ENCODE measurements at places on chromosomes 7 and 10.

GRCh38 chr7:158239290-158239981, 348.2 kb downstream of the PTPRN2 start:
- DNase-seq, result no peak

GRCh38 chr10:43569681-43570080, 4.7 kb downstream of the ZNF239 start:
- no peak for DNase-seq

DNA sequence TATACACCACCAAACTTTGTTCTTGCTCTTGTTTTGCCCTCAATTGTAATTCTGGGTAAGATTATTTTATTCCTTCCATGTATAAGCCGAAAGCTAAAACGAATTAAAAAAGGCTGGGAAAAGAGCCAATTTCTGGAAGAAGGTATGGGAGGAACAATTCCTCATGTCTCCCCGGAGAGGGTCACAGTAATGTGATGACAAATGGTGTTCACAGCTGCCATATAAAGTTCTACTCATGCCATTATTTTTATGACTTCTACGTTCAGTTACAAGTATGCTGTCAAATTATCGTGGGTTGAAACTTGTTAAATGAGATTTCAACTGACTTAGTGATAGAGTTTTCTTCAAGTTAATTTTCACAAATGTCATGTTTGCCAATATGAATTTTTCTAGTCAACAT, 12.5 kb upstream of the CFAP69 start:
- DNase-seq, result no peak

- DNase-seq, result no peak
These were observed 48.9 kb downstream of the PARD3 start for GRCh38 chr10:34766266-34766600.

- DNase-seq, result no peak
These were observed 89.3 kb downstream of the NPY start for GRCh38 chr7:24372961-24373955.

- no peak for DNase-seq
These were observed 241.6 kb downstream of the RAB11FIP2 start for GRCh38 chr10:117805139-117805538.

- no peak for DNase-seq
These were observed 47.5 kb downstream of the RGS10 start for GRCh38 chr10:119495021-119495505.

GRCh38 chr7:44077061-44077460, 5.3 kb downstream of the POLM start:
- no peak for DNase-seq

DNA sequence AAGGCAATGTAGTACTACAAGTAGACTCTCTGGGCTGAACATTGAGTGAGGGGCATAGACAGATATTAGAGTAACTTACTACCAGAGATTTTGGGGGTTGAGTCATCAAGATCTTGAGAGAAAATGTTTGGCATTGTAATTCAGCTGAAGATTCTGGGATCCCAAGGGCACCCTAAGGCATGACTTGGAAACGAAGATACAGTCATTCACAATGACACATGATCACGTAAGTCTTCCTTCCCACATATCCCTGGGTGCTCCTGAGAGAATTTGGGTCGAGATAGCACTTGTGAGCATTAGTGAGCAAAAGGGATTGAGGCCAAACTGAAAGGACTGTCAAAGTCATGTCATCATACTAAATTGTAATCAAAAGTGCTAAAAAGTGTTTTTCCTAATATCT, 192.5 kb upstream of the PCLO start:
- no peak for DNase-seq

DNA sequence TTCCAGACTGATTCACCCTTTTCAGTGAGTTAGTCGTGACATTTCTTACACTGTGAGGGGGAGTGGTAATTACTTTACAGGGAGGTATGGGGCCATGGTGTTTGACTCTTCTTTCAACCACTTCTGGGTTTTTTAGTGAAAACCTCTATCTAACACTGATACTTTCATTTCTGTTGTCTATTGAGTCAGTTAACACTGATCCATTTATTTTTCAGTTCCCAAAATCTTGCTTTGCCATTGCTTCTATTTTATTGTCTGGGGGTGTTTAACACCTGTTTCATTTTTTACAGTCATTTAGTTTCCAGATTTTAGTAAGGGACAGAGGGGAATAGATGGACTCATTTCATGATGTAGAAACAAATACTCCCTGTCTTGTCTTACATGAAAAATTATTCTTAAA, 61.5 kb downstream of the HELLS start:
- DNase-seq, result no peak

- DNase-seq, result no peak
These were observed 22.6 kb downstream of the SEPTIN7 start for GRCh38 chr7:35823440-35823839.

DNA sequence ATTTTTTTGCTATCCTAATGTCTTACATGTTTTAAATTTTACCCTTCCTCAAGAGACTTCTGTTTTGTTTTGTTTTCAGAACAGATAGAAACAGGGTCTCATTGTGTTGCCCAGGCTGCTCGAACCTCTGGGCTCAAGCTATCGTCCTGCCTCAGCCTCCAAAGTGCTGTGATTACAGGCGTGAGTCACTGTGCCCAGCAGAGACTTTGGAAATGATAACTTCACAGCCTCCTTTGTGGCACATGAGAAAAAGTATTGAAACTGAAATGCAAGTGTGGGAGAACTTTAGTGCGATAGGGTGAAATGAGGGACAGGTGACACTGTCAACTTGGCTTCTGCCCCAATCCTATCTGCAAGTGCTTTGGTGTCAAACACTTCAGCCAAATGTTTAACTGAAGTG, 21.6 kb downstream of the IRF5 start:
- no peak for DNase-seq

GRCh38 chr10:77507291-77507880, 130.2 kb downstream of the KCNMA1 start:
- DNase-seq, result no peak

GRCh38 chr7:84102213-84102612, 92.4 kb downstream of the SEMA3A start:
- DNase-seq, result no peak

- DNase-seq, result no peak
These were observed 172.4 kb upstream of the MKI67 start for GRCh38 chr10:128298587-128298986.

GRCh38 chr7:32948202-32948601, 9.0 kb upstream of the FKBP9 start:
- no peak for DNase-seq

GRCh38 chr7:48112401-48113165, 23.5 kb downstream of the UPP1 start:
- DNase-seq, result peak; percentile 61

DNA sequence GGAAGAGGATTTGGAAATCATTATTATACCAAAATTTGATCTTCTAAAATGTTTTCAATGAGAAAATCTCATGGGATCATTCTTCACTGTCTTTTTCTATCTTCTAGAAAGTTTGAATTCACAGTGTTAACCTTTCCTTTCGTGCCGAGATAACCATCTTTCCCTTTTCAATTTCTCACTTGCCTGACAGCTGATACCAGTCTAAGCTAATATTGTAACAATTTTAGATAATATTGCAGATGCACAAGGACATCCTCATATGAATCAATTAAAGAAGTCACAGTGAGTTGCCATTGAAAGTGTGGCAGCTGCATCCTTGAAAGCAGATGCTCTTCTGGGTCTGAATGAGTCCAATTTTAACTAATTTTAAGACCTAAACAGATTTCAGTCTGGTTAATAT, 139.6 kb upstream of the LRGUK start:
- no peak for DNase-seq

GRCh38 chr7:6256677-6257535, 15.5 kb downstream of the CYTH3 start:
- no peak for DNase-seq

DNA sequence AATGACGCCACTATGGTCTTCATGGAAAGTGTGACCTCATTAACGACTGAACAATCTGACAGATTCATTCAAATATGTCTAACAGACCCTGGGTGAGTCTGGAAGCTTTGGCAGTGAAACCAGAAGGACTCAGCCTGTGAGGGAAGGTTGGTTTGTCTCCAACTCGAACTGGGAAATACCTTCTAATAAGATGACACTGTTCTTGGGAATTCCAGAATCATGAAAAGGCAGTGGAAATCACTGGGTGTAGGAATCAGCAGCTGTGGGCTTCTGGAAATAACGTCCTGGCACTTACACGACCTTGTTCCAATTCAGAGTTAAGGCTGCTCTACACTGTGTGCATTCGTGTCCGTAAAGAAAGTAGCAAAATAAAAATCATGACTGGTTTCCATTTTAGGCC, 75.1 kb downstream of the DGKI start:
- no peak for DNase-seq

GRCh38 chr7:1559626-1560590, 3.9 kb upstream of the TMEM184A start:
- peak; percentile 39 for DNase-seq

GRCh38 chr7:150367677-150368095, 936 bp upstream of the REPIN1 start:
- no peak for DNase-seq

GRCh38 chr10:89278900-89279392, 22.9 kb upstream of the IFIT2 start:
- no peak for DNase-seq

Measured in PC-9 (cell line).